ENCODE measurements at places on chromosomes 11 and 22. TPM values are rescaled to one million over a fixed set of nuclear protein-coding genes. Genes with fewer than 3 reads are reported as not detected.

The SUSD2 gene
- not detected for total RNA-seq

The OR5P2 gene
- total RNA-seq, result not detected

- no peak for DNase-seq
Measured at GRCh38 chr11:19844806-19845205, 132.2 kb downstream of the NAV2 start.

DNA sequence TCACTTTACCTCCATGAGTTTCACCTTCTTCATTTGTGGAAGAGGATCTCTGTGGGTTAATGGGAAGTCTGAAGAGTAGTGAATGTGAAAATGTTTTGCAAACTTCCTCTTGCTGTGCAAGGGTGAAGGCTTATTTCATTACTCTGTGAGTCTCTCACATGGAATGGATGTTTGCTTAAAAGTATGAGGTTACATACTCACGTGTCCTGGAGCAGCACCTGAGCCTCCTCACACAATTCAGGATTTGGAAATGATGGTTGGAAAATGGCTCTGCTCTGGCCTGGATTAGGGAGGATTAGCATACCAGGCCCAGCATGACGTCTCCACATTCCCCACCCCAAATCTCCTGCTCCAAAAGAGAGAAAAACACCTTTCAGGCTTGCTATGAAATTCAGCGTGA lies 4.8 kb downstream of the GRAMD1B start:
- DNase-seq, result no peak

DNA sequence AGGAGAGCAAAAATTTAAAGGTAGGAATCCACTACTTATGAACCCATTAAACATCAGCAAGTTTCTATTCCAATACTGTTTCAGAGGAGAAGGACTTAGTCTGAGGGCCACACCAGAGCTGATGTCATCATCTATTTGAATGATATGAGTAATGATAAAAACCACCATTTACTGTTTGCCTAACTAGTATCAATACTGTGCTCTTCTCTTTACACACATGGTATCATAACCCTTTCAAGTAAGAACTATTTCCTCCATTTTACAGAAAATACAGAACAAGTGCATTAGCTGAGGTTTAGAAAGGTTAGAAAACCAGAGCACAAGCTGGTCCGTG lies 651.3 kb upstream of the KIRREL3 start:
- peak; percentile 26 for DNase-seq

DNA sequence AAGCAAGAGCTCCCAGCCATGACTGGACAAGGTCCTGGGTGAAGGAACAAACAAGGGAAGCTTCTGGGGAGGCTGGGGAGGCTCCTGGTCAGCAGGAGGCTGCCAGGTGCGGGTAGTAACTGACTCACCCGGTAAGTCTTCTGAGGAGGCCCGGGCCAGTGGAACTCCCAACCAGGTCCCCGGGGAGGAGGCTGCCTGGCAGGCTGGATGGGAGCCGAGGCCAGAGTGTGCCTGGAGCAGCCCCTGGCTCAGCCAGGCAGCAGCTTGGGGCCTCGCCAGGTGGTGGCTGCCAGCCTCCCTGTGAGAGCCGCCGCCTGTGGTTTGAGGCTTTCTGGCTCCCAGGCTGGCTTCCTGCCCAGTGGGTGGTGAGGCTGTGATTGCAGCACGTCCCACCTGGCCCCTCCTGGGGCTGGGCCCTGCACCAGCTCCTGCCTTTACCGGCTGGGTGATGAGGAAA lies 46.2 kb downstream of the IGF2 start:
- peak; percentile 77 for DNase-seq

DNA sequence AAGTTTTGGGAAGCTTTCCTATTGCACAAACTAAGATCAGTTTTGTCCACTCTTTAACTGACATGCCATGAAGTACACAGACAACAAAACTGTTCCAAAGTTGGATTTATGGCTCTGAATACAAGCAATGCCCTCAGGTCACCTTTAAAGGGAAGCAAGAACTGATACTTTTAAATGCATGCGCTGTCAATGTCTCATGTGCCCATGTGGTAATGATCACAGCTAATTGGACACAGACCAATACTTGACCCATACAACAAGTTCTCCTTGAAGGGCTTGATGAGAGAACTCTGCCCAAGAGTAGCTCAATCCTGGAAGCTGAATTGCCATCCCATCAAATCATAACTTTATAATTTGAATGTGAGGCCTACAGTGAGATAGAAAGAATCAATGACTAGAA lies 624.9 kb downstream of the ETS1 start:
- DNase-seq, result peak; percentile 31
